ENCODE measurements at places on chromosomes 3 and 15. TPM values are rescaled to one million over a fixed set of nuclear protein-coding genes. Genes with fewer than 3 reads are reported as not detected.

The VIPR1 gene
- not detected for total RNA-seq

The TRAIP gene
- total RNA-seq = 16.1 TPM

The SRGAP3 gene
- total RNA-seq = 5.9 TPM

GRCh38 chr15:42608752-42609488 lies 33.5 kb downstream of the STARD9 start:
- DNase-seq = no peak
